ENCODE measurements at places on chromosomes 2 and 18.

- DNase-seq, result no peak
Observed at GRCh38 chr18:63255435-63255834, 64.1 kb downstream of the BCL2 start.

DNA sequence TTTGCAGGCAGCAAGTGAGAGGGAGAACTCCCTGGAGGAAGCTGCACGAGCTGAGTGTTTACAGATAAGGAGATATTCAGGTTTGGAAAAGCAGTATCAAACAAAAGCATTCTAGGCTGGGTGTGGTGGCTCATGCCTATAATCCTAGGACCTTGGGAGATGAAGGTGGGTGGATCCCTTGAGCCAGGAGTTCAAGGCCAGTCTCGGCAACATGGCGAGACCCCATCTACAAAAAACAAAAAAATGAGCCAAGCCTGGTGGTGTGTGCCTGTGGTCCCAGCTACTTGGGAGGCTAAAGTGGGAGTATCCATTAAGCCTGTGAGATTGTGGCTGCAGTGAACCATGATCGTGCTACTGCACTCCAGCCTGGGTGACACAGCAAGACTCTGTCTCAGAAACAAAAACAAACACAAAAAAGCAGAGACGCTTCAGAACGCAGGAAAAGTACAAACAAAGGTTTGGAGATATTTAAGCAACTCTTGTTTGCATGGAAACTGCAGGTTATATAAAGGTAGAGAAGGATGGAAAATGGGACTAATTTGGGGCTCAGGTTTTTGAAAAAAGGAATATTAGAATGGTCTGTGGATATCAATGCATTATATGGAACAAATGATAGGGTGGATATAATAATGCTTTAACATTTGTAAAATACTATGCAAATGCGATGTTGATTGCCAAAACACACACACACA, 31.6 kb downstream of the MYCN start:
- DNase-seq, result no peak

GRCh38 chr2:107712857-107713256, 113.8 kb upstream of the RGPD4 start:
- DNase-seq, result no peak

- DNase-seq, result no peak
Observed at GRCh38 chr2:96258166-96259022, 7.4 kb downstream of the TMEM127 start.

GRCh38 chr2:14408695-14409094, 223.8 kb upstream of the LRATD1 start:
- DNase-seq, result no peak

GRCh38 chr18:54197747-54198411, 26.6 kb downstream of the MBD2 start:
- no peak for DNase-seq

- DNase-seq, result no peak
Observed at GRCh38 chr18:46622999-46623398, 34.0 kb downstream of the LOXHD1 start.

GRCh38 chr2:130351711-130352110, 4.1 kb upstream of the PTPN18 start:
- no peak for DNase-seq

- peak; percentile 76 for DNase-seq
Observed at GRCh38 chr2:31384351-31384750, 30.2 kb downstream of the XDH start.

GRCh38 chr2:129661935-129662334, 317.5 kb upstream of the RAB6C start:
- no peak for DNase-seq

DNA sequence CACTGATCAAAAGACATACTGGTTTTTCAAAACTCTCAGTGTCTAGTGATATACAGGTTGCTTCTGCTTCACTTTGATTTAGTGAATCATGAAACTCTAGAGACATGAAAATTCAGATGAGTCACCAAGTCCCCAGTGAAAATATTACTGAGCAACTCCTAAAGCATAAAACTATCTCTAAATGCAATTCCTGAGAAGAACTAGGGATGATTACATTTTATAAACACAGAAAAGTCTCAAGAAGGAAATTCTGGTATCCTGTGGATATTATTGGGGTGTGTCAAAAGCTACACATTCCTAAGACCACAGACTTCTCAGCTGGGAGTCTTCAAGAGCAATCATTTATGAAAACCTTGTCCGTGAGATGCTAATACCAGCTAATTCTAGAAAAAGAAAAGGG, 9.7 kb downstream of the LRRTM4 start:
- DNase-seq, result no peak

DNA sequence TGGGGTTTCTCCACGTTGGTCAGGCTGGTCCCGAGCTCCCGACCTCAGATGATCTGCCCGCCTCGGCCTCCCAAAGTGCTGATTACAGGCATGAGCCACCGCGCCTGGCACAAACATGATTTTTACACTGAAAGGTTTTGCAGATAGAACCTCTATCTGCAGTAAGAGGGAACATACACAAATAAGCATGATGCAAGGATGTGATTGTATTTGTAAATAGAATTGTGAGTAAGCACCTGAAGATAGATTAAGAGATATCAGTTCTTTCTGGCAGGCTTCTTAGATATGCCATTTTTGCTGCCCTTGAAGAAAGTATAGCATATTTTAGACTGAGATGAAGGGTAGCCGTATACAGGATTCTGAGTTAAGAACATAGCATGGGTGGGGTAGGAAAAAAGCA, 3.6 kb downstream of the COMMD1 start:
- no peak for DNase-seq

DNA sequence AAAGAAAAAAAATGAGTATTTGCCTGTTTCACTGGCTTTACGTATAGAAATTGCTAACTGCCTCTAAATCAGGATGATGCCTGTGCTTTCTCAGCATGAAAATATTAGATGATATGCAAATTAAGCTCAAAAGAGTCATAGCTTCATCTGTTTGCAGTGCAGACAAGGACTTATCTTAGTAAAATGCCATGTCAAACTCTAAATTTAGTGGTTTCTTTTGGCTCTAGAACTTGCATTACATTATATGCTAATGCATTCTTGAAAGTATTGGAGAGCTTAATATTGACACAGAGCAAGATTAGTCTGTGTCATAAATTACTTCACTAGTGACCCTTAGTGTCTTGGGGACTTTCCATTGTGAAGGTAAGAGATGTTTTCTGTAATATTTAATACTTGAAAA, 1109.1 kb upstream of the NRXN1 start:
- no peak for DNase-seq

- peak; percentile 9 for DNase-seq
Observed at GRCh38 chr2:83378921-83379320, 1080.2 kb downstream of the SUCLG1 start.

DNA sequence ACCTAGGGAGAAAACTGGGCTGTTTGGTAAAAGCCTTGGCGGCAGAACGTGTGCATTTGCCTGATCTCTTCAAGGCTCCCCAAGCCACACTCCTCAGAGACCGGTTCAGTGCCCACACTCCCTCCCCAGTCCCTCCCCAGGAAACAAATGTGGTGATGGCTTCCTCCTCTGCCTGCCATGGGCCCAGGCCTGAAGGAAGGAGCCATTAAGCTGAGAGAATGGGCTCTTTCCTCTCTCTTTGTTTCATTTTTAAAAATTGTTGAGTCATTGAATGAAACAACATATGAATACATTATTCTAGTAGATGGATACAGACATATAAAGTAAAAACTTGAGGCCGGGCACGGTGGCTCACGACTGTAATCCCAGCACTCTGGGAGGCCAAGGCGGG, 50.6 kb upstream of the YWHAQ start:
- DNase-seq, result no peak

- no peak for DNase-seq
Observed at GRCh38 chr2:172200495-172201085, 97.9 kb upstream of the DLX2 start.

- DNase-seq, result no peak
Observed at GRCh38 chr2:116842164-116842563, 972.3 kb upstream of the DDX18 start.

- no peak for DNase-seq
Observed at GRCh38 chr2:29261003-29261402, 145.8 kb downstream of the CLIP4 start.

GRCh38 chr2:24174851-24175277, at the start of gene FAM228A:
Gene FAM228A (plus strand): TSS chr2:24175053. CDS start chr2:24175481, 428 bp downstream.
- DNase-seq, result no peak

DNA sequence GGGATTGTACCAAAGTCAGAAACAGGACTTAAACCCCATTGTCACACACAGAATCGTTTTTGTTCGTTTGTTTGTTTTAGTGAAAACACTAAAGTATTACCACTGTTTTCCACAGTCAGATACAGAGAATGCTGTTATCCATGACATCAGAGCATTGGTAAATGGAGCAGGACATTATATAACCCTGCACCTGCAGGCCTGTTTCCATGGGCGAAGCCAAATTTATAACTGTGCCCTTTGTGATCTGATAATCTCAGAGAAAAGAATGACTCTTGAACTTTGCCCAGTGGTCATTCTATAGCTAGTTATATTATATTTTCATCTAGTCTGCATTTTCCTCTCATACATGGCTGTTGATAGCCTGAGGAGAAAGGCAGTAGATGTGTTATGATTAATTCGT, 217.6 kb downstream of the TMEM182 start:
- DNase-seq, result no peak

DNA sequence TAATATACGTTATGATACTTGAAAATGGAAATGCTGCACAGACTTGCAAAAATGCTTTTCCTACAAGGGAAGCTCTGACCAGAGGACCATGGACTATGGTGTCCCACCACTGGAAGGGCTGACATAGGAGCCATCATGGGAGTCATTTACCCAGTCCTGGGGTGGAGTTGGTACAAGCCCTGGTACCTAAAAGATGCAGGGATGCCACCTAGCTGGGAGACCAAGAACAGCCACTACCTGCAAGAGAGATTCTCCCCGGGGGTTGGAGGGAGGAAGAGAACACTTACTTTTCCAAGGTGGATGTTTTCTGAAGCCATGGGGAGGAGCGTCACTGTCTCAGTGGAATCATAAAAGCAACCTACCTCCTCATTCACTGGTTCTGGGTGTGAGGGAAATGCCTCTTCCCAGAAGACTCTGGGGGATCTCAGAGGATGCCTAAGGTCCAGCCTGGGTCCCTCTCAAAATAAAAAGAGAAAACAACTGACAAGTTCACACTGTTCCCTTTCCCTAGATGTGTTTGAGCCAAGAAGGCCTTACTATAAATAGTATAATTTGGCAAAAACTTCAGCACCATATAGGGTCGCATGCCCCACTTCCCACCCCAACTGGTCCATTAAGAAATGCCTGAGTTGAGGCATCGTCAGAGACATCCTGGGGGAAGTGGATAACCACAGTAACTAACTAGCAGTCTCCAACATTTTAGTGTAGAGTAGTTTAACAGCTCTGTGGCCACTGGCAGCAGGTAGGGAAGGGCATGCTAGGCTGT, 39.9 kb downstream of the REEP1 start:
- no peak for DNase-seq

GRCh38 chr2:207676827-207677354, 34.5 kb upstream of the CCNYL1 start:
- peak; percentile 64 for DNase-seq

GRCh38 chr2:70703900-70704549, 64.0 kb downstream of the ADD2 start:
- no peak for DNase-seq

All from AG04449 (cell line).